ENCODE measurements at places on chromosomes 6 and 20.

GRCh38 chr6:5271926-5272325, 10.6 kb downstream of the FARS2 start:
- no peak for DNase-seq

DNA sequence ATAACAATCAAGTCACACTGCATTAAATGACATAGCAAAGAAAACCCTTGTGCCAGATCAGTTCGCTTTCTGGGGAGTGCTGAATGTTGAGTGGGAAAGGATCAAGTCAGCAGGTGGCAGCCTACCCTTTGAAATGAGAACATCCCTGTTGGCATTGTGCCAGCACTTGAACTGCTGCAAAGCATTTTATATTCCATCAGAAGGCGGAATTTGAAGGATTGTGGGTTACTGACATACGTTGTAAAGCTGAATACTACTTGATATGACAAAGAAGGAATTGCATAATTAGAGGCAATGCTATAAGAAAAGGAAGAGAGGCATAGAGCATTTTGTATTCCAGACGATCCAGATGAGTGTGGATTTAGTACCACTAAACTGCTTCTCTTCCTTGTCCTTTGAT, 26.5 kb downstream of the BCKDHB start:
- DNase-seq = peak; percentile 83

- DNase-seq = no peak
Measured at GRCh38 chr20:32138921-32139320, 29.4 kb downstream of the TM9SF4 start.

DNA sequence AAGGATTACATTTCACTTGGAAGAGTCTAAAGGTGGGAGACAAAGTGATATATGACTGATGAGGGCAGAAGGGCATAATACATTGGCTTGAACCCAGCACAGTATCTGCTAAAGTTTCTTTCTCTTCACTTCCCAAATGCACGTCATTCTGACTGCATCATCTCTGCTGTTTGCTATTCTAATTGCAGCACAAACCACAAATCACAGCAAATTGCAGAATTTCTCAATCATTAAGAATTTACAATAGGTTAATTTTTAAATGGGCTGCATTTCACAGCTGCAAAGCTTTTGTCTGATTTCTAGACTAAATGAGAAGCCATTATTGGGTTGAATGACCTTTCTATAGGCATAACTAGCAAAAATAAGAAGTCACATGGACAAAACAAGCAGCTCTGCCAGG, 337.0 kb downstream of the RNGTT start:
- DNase-seq = no peak

GRCh38 chr20:24993337-24994185, 1.0 kb upstream of the APMAP start:
- DNase-seq = peak; percentile 69

DNA sequence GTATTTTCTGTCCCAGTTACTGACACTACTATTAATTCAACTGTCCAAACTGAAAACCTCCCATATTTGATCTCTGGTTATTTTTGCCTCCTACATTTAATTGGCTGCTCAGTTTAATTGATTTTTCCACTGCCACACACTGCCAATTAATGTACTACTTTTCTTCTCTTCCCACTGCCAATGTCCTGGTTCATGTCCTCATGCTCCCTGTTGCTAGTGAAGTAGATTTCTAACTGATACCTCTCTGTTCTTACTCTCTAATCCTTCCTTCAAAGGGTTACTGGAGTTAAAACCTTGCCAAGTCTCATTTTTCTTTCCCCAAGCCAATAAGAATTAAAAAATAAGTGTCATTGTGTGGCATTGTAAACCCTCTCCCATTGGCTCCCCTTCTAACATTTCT, 440.6 kb upstream of the JAG1 start:
- DNase-seq = no peak

DNA sequence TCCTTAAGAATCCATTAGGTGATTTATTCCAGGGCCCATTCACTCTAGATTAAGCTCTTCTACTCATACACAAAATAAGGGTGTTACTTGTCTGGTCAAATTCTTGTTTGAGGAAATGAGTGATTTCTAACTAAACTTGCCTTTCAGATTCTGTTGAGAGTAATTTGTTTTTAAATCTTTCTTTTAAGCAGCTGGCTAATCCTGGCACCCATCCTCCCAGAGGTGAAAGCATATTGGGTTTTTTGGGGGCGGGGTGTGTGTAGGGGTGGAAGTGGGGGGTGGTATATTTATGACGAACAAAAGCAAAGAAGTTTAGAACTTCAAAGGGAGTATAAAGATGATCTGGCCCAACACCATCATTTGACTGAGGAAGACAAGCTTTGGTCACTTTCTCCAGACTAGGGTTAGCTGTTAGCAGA, 94.7 kb downstream of the RTN4IP1 start:
- DNase-seq = no peak

- DNase-seq = no peak
Measured at GRCh38 chr6:151699719-151700118, 107.8 kb upstream of the ESR1 start.

DNA sequence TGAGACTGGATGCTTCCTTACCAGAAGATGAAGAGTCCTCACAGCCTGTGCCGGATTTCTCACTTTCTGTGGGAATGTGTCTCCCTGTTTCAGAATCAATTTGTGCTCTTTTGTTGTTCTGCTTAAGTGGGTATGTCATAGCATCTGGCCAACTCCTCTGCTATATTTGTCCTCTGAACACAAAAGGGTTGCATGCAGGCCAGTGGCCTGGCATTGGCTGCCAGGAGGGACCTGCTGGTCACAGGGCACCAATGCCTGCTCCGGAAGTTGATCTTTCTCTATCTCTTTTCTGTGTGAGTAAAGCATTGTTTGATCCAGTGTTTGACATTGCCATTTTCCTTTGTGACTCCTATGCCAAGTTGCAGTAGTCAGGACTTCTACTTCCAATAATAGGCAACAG, 47.8 kb downstream of the JARID2 start:
- no peak for DNase-seq

GRCh38 chr6:26454631-26455030, 3.1 kb upstream of the BTN2A1 start:
- no peak for DNase-seq

GRCh38 chr6:52392944-52393343, 27.2 kb upstream of the EFHC1 start:
- peak; percentile 70 for DNase-seq

- DNase-seq = no peak
Measured at GRCh38 chr6:3037638-3038365, 30.5 kb upstream of the RIPK1 start.
